ENCODE measurements at places on chromosomes 1 and 21.
A peak's percentile ranks its signal among the peaks of the same experiment; 100 is the strongest.

- DNase-seq = no peak
These were observed at the start of gene CHI3L1 for GRCh38 chr1:203186446-203187303. Gene CHI3L1 (minus strand): TSS chr1:203186704. CDS start chr1:203186623, 81 bp downstream.

GRCh38 chr1:54287176-54287650, 87.2 kb downstream of the MRPL37 start:
- peak; percentile 63 for DNase-seq

- DNase-seq = no peak
These were observed 15.1 kb downstream of the MTFR1L start for GRCh38 chr1:25834894-25835293.

GRCh38 chr1:219434285-219434922, 178.5 kb downstream of the ZC3H11B start:
- no peak for DNase-seq

DNA sequence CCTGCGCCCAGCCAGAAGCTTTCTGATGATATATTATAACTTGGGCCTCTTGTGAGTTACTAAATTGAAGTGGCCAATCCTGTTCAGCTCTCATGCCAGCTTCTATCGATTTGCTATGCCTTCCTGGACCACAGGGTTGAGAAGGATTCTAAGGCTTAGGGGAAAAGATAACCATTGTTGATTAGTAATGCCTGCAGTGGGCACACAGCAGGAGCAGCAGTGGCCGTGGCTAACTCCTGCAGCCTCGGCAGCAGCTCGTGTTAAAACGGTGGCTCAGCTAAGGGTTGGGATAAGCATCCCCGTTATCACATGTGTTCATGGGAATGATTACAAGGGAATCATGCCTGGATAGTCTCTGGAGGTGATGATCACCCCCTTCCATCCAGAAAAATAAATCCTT, 20.5 kb upstream of the KCNE2 start:
- no peak for DNase-seq

- no peak for DNase-seq
These were observed 30.0 kb downstream of the TMCC2 start for GRCh38 chr1:205257735-205258134.

DNA sequence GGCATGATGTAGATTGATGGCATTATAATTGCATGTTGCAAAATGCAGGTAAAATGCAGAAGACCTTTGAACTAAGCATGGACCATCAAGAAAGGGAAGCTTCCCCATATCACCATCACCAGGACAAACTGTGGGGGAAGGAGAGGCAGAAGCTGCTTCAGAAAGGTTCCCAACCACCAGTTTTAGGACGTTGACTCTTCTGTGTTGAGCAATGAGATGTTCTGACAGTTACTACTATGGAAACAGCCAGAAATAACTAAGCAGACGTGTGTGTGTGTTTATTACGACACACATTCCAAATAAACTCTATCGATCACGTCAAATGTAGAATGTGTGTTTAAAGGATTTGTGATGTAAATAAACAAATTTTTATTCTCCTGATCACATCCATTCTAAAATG, 110.2 kb upstream of the PLD5 start:
- no peak for DNase-seq

GRCh38 chr1:54837002-54837853, 36.1 kb upstream of the TTC22 start:
- no peak for DNase-seq

DNA sequence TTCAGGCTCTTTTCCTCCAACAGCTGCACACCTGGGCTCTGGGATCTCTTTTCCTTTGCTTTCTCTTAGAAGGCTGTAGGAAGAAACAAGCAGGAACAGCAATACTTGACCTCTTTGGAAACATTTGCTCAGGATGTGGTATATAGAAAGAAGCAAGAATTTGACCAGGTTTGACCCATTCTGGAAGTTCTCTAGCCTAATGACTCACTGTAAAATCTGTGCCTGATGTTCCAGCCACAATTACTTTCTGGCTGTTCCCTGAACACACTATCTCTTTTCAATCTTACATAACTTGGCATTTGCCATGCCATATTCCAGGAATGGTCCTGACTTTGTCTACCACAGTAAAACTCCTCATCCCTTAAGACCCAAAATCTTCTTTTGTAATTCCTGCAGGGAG, 419.9 kb upstream of the DAB1 start:
- DNase-seq = no peak

- DNase-seq = no peak
These were observed 424.3 kb downstream of the KCNT2 start for GRCh38 chr1:196183941-196184340.

GRCh38 chr21:35035581-35035980, 13.5 kb downstream of the RUNX1 start:
- DNase-seq = no peak

- DNase-seq = no peak
These were observed 979.2 kb downstream of the MRPL39 start for GRCh38 chr21:24628046-24628445.

- DNase-seq = no peak
These were observed 12.0 kb upstream of the PLA2G5 start for GRCh38 chr1:20057886-20058420.

- no peak for DNase-seq
These were observed 83.4 kb downstream of the SLC16A1 start for GRCh38 chr1:112872551-112872962.

GRCh38 chr1:218315638-218316037, 29.5 kb upstream of the TGFB2 start:
- no peak for DNase-seq

GRCh38 chr1:40903106-40903505, 40.9 kb upstream of the CITED4 start:
- DNase-seq = no peak

DNA sequence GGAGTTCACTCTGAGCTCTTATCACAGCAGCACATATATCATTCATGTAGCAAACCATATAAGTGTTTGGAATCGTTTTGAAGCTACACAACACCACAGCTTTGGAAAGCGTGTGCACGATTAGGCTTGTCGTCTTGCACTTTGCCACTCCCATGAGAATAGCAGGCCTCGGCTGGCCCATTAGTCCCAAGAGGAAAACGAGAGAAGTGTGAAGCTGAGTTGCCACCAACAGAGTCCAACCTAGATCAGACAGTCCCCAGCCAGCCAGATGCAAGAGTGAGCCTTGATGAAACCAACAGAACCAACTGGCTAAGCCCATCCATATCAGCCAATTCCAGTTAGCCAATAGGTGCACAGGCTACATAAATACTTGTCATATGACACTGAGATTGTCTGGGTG, 238.4 kb downstream of the C1orf94 start:
- DNase-seq = no peak

GRCh38 chr1:54668567-54668966, 27.0 kb downstream of the MROH7 start:
- no peak for DNase-seq

DNA sequence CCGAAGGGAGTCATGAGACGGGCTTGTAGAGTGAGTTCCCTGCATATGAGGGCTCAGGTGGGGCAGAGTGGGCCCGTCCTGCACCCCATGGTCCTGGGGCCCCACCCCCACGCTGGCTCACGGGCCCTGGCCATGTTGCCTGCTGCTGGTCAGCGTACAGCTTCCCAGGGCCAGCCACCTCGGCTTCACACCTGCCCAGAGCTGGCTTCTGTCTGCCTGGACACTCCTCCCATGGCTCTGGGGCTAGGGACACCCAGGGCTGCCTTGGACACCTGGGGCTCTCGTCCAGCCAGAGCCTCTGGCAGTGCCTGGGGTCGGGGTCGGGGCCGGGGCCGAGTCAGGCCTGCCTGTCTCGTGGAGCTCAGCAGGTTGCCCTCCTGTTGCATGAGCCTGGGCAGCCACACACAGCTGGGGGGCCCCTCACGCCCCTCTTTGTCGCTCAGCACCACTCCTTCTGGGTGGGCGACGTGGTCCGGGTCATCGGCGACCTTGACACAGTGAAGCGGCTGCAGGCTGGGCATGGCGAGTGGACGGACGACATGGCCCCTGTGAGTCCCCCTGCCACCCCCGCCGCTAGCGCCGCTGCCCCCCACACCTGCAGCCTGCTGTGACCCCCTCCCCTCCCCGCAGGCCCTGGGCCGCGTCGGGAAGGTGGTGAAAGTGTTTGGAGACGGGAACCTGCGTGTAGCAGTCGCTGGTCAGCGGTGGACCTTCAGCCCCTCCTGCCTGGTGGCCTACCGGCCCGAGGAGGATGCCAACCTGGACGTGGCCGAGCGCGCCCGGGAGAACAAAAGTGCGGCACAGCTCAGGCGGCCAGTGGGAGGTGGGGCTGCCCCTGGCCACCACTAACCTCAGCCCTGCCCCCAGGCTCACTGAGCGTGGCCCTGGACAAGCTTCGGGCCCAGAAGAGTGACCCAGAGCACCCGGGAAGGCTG, 5.5 kb upstream of the MMP23B start:
- no peak for DNase-seq

DNA sequence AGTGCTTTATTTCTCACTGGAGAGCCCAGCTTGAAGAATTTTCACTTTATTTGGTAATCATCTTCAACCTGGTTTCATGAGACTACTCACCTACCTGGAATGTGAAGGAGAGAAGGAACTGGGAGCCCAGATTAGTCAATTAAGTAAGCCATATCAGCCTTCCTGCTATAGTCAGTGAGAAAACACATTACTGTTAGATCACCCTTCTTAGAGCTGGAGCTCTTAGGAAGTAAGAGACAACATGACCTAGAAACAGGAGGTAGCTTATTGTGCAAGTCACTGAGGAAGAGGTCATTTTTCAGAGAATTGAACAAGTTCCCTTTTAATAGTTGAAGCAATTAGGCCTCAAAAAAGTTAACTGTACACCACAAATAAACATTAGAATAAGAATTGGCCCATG, 49.2 kb upstream of the TEKT2 start:
- DNase-seq = no peak

GRCh38 chr1:41449326-41449921, 35.1 kb downstream of the EDN2 start:
- no peak for DNase-seq

DNA sequence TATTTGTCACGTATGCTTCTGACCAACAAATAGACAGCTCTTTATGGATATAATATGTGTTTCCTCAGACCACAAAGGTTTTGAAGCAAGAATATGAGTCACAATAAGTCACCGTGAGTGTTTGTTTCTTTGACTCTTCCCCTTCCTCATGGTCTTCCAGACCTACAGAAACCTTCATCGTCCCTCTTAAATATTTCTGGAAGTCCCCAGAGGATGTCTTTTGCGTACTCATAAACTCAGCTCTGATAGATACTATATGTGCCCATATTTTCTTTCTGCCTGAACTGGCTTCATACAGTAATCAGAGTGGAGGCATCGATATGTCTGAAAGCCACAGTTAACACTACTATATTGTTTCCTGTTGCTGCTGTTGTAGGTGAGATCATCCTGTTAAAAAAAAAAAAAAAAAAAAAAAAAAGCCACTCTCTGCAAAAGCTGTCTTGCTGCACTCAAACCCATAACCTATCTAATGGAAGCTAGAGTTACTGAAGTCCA, 38.4 kb downstream of the ADAMTS1 start:
- no peak for DNase-seq

DNA sequence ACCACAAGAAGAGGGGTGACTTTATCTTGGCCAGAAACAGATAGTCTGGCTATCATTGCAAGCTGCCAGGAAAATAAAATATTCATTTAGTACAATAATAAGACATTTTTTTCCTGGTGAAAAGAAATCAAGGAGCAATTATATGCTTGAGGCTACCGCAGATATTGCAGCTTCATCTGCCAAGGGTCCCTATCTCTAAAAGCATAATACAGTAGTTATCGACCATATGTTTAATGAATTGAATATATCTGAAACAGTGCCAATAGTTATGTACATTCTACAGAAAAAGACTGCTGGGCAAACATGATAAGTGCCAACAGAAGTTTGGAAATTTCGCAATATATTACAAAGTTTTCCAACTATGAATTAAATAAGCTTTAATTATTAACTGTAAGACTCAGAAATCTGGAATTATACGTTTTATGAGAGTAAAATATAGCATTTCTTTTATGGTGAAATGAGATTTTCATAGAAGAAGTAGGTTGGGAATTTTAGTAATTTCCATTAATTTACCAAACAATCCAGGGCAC, 561.1 kb upstream of the ZP4 start:
- no peak for DNase-seq

- DNase-seq = no peak
These were observed at the start of gene FCRL5 for GRCh38 chr1:157551694-157552693. Gene FCRL5 (minus strand): TSS chr1:157552515. CDS start chr1:157552362, 153 bp downstream.

DNA sequence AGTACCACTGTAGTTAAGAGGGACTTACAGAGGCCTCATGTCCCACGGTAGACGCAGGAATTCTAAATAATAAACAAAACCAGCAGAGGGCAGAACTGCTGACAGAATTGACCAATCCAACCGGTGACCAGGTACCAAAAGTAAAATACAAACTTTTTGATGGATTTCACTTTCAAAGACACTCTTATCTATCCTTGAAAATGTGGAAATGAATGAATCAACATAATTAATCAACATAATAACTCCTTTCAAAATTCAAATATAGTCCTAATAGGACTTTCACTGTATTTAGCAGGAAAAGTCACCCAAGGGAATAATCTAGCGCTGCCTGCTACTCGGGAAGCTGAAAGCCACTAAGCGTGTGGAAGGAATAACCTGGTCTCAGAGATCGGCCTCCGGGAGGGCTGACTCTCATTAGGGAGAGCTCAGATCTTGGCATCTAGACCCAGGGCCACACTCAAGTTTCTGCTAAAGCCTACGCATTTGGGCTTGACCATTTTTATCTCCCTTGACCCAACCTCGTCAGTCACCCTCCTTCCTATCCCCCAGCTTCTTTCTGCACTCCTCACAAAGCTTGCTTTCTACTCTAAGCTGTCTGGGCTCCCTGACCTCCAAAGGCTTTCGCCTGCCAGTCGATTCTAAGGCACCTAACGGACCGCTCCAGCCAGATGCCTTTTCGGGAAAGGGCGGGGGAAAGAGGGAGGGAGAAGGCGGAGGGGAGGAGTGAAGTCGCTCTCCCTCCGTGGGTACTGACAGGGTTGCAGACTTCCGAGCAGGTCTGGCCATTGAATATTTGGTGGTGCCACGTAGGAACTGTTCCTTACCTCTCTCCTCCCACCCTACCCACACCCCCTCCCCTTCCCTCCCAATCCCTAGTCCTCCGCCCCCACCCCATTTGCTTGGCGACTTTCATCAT, 1.6 kb downstream of the COL11A1 start:
- no peak for DNase-seq

DNA sequence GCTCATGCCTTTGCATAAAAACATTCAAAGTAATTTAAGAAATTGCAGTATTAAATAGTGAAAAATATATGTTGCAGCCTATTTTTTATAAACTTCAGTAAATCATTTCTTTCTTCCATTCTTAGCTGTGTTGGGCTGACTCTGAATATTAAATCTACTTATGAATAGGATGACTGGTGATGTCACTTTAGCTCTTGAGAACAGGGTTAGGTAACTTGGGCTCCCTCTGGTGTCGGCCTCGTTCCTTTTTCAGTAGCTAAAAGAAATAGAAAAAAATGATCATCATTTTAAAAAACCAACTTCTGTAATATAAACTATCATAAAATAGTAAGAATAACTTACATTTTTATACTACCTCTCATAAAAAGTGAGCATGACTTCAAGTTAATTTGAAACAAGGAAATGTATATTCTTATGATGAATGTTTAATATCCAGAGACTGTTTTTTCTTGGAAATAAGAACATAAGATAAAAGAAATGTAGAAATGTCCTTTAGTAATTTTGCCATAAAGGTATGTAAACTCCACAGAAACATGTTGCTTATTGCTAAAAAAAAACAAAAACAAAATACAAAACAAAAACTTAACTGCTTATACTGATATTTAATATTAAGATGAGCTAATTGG, 26.8 kb upstream of the NCAM2 start:
- DNase-seq = no peak
